Brain microvascular endothelial cell (primary cell): ENCODE measurements at places on chromosomes 16 and 17.
A peak's percentile ranks its signal among the peaks of the same experiment; 100 is the strongest.

DNA sequence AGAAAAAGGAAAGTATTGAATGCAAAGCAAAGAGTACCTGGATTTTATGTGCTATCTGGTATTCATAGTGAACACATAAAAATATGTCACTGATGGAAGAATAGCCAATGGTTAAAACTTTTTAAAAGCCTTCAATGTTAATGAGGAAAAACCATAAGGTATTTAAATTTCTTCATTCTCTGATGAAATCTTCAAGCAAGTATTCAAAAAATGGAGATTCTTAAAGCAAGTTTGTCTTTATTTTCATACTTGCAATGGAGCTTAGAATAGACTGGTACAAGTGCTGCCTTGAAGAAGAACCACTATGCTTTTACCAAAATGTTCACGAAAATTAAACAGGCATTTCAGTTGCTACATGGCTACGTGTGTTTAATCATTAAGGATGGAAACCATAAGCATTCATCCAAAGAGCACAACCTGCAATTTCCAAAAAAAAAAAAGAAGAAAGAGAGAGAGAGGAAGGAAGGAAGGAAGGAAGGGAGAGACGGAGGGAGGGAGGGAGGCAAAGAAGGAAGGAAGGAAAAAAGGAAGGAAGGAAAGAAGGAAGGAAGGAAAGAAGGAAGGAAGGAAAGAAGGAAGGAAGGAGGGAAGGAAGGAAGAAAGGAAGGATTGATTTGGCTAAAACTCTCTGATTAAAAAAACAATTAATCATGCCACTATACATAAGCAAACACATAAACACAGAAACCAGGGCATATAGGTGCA lies 17.6 kb downstream of the HS3ST3A1 start:
- no peak for DNase-seq

DNA sequence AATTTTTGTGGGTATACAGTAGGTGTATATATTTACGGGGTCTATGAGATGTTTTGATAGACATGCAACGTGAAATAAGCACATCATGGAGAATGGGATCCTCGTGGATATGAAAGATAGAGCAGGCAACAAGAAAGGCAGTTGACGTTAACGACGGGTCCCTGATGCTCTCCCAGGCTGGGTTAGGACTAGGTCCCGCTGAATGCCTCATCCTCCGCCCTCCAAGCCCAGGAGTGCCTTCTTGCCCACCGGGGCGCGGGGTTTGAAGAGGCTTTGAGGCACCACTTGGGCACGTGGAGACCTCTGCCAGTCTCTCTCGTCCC lies 9.5 kb upstream of the ZFP90 start:
- no peak for DNase-seq

- peak; percentile 69 for DNase-seq
Measured at GRCh38 chr17:68771867-68772515, 170.8 kb upstream of the FAM20A start.

GRCh38 chr17:75105126-75106080 lies 4.4 kb upstream of the ARMC7 start:
- peak; percentile 22 for DNase-seq

DNA sequence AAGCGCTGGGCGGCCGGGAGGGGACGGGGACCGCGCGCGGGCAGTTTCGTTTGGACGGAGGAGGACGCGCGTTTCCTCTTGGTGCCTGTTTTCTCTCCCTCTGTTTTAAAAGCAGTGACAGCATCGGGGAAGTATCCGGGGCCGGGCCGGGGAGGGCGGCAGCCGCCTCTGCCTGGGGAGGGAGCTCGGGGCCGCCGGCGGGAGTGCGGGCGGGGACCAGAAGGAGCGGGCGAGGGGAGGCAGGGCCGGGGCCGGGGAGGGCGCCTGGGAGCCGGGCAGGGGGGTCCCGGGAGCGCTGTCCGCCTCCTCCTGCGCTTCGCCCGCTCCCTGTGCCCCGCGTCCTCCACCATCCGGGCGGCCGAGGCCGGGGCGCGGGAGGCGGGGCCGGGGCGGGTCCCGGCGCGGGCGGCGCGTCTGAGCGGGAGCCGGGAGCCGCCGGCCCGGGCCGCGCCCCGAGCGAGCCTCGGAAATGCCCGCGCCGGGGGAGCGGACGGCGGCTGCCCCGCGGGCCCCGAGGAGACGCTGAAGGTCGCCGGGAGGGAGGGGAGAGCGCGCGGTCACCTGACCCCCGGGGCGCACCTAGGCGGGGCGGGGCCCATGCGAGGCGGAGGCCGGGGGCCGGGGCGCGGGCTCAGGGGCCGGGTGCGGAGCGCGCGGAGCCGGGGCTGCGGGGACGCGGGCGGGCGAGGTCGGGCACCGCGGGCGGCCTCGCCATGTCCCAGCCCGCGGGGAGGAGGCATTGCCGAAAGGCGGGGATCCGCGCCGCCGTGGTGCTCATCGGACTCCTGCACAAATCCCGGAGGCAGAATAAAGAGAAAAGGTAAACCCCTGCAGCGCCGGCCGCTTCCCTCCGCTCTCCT lies 57.3 kb downstream of the RAP1GAP2 start:
- peak; percentile 30 for DNase-seq

DNA sequence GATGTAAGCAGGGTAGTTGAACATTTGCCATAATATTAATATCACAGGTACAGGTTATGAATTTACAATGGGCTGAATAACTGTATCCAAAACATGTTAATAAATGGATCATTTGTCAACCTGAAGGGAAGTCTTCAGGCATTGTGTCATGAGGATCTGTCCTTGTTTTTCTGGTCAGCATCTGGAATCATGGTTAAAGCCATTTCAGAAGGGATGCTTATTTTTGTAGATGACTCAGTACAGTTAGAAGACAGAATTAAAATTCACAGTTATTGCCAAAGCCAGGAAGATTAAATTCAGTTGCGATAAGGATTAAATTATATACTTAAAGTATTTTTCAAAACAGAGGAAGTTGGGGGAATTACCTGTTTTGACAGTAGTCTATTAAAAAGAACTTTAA lies 8.0 kb downstream of the PSMD11 start:
- DNase-seq: no peak

DNA sequence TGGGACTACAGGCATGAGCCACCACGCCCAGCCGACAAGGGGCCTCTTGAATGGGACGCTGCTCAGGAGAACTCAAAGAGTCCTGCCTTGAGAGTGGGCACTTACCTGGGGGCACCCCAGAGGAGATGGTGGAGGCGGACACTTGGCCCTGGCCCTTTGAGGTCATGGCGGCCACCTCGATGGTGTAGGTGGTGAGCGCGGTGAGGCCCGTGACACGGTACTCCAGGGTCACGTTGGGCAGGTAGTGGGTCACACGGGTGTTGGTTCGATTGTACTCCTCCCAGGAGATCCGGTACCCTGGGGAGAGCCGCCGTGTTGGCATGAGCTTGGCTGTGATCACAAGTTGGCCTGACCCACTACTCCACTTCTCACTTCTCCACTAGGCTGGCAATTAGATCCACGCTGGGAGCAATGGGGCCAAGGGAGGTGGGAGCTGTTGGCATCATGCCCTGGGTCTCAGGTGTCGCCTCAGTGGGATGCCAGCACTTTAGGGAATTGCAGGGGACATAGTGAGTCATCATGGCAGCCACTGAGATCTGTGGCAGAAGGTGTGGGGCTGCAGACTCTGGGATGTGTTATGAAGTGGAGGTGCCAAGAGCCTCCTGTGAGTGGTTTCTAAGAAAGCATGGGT lies 89.2 kb upstream of the CDC42EP4 start:
- no peak for DNase-seq

GRCh38 chr16:24848065-24848464 lies 2.3 kb downstream of the SLC5A11 start:
- DNase-seq: peak; percentile 79

DNA sequence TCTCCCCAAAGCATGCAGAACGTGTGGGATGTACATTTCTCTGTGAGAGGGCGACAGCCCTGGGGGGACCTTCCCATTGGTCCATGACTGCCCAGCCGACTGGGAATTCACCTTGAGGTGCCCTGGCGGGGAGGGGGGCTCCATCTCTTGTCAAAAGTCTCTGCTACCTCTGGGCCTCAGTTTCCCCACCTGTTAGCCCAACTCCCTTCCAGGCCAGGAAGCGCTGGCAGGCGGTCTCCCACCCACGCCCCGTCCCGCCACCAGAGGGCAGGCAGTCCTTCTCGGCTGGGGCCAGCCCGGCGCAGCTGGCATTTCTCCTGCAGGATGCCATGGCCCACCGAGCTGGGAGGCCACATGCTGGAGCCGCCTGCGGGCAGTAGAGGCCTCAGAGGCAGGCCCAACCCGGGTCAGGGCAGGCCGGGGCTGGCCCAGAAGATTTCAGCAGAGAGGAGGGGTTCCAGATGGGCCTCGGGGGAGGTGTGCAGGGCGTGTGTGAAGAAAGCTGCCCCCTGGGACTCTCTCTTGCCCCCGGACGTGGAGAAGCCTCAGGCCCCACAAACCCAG lies 16.6 kb downstream of the CD7 start:
- no peak for DNase-seq
